ENCODE measurements at places on chromosomes 1 and 21.
A peak's percentile ranks its signal among the peaks of the same experiment; 100 is the strongest.

GRCh38 chr1:8176279-8176678, 141.6 kb upstream of the SLC45A1 start:
- DNase-seq = no peak

DNA sequence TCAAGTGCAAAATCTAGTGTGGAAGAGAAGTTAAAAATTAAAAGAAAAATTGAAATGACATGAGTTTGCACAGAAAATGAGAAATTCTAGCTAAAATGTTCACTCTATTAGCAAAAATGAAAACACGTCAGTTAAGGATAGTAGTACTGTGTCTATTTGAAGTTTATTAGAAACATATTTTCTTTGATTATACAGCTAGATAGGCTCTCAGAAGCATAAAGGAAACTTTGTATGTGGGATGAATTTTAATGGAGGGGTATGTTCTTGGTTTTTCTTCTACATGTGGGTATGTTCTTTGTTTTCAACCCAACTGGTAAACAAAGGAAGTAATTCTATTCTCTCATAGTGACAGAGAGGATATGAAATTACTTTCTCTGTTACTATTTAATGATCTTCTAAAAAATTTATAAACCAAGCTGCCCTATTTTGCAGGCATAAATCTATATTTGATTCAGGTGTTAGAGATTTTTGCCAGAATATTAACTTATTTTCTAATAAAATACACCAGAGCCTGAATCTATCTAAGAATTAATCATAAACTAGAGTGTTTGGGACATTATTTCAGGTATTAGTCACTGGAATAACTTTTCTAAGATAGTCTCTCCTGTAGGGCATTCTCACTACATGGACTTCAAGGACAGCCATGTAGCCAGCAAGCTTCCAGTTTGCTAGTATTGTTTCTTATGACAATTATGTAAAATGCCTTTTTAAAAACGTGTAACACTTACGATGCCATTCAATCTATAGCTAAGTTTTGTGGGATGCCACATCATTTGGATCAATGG, 15.8 kb downstream of the GPSM2 start:
- no peak for DNase-seq

GRCh38 chr1:59173721-59174120, 123.2 kb upstream of the FGGY start:
- DNase-seq = no peak

DNA sequence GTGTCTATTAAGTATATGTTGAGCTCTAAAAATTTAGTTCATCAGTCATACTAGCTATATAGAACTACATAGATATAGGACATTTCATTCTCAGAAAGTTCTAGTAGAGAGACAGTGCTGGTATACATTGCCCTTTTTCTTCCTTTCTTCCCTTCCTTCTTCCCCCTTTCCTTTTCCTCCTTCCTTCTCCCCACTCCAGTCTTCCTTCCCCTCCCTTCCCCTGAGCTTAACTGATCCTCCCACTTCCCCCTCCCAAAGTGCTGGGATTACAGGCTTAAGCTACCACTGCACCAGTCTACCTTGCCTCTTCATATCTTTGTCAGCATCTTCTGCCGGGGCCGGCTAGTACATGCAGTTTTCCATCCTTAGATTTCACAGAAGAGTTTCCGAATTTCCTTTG, 12.1 kb downstream of the THRAP3 start:
- DNase-seq = no peak

DNA sequence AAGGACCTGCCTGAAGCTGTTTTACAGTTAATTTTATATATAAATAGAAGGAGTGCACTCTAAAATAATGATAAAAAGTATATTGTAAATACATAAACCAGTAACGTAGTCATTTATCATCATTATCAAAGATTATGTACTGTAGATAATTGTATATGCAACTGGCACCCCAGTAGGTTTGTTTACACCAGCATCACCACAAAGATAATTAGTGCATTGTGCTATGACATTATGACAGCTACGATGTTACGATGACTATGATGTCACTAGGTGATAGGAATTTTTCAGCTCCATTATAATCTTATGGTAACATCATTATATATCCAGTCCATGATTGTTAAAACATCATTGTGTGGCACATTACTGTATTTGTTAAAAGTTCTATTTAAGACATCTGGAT, 185.2 kb downstream of the LBR start:
- DNase-seq = no peak

DNA sequence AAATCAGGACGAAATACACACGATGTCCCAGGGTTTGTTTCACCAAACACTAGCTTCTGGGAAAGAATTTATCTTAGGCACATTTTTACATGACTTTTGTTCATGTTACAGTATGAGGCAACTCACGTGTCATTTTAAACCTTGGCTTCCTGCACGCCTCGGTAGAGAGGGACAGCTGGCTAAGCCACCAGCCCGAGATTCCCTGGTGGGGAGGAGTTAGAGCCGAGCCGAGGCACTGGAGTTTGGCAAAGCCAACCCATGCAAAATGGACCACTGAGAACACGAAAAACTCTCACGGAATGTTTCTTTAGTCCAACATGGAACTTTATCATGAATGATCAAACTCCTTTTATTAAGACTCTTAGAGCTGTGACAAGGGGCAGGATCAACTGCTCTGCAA, 240.0 kb downstream of the DYRK1A start:
- DNase-seq = peak; percentile 37

DNA sequence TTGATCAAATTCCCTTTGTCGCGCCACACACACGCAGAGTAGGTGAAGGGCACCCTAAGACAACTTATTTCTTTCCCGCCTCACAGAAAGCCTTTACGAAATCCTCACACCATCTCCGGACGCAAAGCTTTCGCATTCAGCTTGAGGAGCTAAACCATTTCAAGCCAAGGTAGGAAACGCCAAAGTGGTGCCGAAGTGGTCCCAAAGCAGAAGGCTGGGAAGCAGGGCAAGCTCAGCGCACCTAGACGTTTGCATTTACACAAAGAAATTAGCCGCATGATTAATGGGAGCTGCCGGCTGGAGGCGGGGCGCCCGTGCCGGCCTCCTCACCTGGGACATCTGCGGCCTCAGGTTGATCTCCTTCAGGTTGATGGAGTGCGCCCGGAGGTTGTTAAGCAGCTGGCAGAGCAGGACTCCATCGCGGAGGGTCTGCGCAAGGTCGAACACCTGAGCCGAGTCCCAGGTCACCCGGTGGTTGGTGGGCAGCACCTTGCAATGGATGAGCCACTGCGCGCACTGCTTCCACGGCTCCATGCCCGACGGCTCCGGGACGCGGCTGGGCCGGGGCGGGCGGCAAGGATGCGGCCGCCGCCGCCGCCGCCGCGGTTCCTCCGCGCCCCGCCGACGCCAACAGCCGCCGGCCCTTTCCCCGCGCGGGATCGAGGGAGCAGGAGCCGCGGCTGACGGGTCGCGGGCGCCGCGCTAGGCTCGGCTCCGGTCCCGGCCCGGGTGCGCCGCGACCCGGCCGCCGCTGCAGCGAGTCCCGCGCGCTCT, 457 bp downstream of the VAV3 start:
- DNase-seq = no peak

DNA sequence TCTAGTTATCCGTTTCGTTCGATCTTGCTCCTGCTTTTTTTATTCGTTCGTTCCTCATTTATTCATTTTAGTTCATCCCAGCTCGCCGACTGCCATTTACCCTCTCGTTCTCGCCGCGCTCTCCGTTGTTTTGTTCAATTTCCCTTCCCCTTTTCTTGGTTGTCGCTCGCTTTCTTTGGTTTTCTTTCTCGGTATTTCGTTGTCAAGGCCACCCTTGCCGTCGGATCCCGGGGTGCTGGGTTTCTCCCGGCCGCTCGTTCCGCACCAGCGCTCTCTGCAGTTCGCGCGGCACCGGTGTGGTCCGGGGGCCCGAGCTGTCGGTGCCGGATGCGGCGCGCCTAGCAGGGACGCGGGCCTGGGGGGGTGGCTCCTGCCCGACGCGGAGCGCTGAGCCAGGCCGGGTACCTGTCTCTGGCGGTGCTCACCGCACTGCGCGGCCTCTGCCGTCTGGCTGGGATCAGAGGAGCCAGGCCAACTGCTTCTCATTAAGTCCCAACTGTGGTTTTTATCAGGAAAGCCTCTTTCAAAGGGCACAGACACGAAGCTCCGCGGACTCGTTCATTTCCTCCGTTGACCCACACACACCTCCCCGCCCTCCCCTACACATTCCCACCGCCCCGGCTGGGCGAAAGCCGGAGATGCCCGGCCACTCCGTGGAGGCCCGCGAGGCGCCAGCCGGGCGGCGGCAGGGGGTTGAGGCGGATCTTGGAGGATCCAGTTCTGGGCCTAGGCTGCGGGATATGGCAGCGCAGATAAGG, 1.6 kb downstream of the ALX3 start:
- no peak for DNase-seq

DNA sequence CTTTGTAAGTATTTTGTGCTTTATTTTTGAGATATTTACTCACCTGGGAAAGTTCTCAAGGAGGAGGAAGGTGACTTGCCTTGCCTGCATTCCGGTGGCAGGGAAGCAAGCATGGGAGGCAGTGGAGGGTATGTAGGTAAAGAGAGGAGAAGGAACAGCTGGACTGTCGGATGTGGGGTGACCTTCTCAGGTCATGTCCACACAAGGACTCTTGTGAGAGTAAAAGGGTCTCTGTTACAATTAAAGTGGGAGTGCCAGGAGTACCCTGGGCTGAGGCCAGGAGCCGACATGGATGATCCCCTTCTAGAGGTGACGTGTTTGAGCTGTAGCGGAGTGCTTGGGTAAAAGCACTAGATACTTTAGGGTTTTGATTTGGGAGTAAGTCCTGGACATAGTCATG, 25.0 kb downstream of the UBE4B start:
- no peak for DNase-seq

DNA sequence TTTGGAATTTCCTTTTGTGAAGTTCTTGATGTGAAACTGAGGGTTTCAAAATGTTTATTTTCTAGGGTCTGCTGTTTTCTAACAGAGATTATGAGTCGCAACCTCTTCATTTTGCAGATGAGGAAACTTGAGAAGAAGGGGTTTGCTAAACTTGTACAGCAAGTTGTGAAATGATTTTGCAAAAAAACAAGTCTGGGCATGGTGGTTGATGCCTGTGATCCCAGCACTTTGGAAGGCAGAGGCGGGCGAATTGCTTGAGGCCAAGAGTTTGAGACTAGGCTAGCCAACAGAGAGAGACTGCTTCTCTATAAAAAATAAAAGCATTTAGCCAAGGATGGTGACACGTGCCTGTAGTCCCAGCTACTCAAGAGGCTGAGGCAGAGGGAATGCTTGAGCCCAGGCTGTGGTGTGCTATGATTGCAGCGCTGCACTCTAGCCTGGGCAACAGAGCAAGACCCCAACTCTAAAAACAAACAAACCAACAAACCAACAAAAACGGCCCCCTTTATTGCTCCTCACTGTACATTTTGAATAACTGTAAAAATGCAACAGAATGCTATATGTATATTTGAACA, 9.9 kb downstream of the TRIM67 start:
- DNase-seq = no peak

DNA sequence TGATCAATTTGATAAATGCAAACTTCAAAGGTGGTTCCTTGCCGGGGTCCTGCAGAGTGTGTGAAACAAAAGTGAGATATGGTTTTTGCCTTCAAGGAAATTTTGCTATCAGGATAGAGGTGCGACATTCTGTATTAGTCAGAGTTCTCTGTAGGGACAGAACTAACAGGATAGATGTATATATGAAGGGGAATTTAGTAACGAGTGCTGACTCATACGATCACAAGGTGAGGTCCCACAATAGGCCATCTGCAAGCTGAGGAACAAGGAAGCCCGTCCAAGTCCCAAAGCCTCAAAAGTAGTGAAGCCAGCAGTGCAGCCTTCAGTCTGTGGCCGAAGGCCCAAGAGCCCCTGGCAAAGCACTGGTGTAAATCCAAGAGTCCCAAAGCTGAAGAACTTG, 157.0 kb downstream of the RYR2 start:
- DNase-seq = no peak

GRCh38 chr21:41706263-41706639, 60.6 kb downstream of the RIPK4 start:
- DNase-seq = no peak

DNA sequence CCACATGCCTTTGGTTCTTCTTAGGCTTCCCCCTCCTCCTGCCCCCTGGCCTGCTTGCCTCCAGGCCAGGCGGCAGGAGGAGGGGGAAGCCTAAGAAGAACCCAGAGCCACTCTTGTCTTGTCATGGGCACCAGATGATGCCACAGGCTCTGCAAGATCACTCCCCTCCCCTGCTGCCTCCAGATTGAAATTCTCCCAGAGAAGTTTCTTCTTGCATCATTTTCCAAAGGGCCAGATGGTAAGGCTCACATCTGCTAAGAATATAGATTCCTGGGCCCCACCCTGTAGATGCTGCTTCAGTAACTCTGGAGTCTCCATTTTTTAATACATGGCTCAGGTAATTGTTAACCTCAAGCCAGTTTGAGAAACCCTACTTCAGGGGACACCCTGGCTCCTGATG, 60.8 kb downstream of the FAM163A start:
- no peak for DNase-seq

DNA sequence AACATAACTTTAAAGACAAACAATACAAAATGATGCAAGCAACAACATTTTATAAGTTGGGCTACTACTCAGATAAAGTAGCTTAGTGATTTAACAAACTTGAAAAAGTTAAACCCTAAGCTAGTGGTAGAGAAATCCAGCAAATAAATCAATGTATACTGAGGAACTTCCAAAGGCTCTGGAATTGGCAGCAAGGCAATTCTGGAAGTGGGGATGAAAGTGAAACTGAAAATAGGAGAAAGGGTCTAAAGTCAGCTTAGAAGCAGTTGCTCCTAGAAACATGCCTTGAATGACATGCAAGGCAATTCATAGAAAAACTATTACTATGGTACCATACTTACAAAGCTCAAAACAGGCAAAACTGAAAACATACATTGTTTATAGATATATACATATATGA, 90.0 kb upstream of the CAMK1G start:
- DNase-seq = no peak

GRCh38 chr1:15323351-15323988, 76.4 kb downstream of the FHAD1 start:
- peak; percentile 77 for DNase-seq

GRCh38 chr1:150271291-150271959, 1.2 kb upstream of the C1orf54 start:
- no peak for DNase-seq

- no peak for DNase-seq
These were observed 136.6 kb downstream of the POU2F1 start for GRCh38 chr1:167357305-167357704.

GRCh38 chr1:30274976-30275621, 448.3 kb downstream of the MATN1 start:
- DNase-seq = no peak

GRCh38 chr1:45621501-45621836, 2.4 kb downstream of the CCDC17 start:
- no peak for DNase-seq

DNA sequence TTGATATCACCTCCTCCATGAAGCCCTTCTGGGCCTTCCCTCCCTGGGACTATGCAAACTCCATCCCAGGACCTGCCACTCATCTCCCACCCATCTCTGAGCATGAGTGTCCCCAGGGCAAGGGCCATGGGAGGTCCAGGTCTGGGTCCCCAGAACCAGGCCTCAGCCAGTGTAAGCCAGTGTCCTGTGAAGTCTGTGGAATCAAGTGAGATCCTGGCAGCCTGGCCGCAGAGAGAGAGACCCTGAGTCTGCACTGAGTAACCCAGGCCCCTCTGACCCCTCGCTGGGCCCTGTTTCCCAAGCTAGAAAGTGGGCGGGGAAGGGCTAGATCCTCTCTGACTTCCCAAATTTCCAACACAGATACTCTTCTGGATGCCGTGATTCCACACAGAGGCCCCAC, 132.7 kb downstream of the DMRTB1 start:
- DNase-seq = no peak

- no peak for DNase-seq
These were observed 18.1 kb upstream of the IRF2BP2 start for GRCh38 chr1:234628089-234628488.

- no peak for DNase-seq
These were observed 78.2 kb downstream of the MAP3K7CL start for GRCh38 chr21:29208682-29209059.
